ENCODE measurements at places on chromosomes 6 and 20.
A peak's percentile ranks its signal among the peaks of the same experiment; 100 is the strongest.

GRCh38 chr20:45341939-45342854 lies 6.0 kb downstream of the SDC4 start:
- DNase-seq, result no peak

DNA sequence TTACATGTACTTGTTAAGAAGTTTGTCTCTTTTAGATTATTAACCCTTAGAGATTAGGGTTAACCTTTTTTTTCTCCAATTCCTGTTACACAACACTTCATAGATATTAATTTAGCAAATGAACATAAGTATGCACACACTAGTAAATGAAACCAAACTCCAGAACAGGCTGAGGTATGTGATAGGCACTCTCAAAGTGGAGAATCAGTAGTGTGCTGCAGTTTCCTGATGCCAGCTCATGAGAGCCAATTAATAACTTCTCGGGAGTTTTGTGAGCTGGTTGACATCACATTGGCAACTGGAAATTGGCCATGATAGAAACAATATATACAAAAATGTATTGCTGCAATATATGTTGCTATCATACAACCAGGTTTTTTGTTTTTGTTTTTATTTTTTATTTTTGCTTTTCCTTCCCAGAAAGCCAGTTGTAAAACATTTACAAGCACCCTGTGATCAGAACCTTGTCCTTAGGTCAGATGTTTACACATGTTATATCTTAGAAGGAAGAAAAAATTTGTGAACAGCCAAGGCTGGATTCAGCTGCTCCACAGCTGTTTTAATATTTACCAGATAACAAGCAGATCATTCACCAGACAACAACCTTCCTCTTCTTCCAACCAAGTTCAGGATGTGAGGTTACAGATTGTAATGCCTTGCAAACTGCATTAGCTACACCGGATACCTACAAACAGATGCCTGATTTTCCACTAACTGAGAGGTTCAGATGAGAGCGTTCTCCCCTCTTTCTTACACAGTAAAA lies 42.4 kb upstream of the ECHDC1 start:
- no peak for DNase-seq

- DNase-seq, result no peak
These were observed 100.9 kb upstream of the TCF21 start for GRCh38 chr6:133787859-133788505.

DNA sequence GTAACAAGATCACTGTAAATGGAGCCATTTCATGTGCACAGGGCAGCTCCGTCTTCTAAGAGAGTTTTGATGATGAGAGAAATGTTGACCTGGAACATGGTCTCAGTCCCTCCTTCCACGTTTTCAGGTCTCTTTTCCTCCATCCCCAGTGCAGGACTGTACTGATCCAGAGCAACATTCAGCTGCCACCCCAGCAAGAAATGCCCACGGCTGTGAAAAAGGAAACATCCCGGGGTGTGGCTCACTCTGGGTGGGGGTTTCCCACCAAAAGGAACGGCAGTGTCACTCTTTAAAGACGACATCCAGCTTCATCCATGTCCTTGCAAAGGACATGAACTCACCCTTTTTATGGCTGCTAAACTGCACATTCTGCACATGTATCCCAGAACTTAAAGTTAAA lies 92.6 kb downstream of the ERMARD start:
- DNase-seq, result no peak

DNA sequence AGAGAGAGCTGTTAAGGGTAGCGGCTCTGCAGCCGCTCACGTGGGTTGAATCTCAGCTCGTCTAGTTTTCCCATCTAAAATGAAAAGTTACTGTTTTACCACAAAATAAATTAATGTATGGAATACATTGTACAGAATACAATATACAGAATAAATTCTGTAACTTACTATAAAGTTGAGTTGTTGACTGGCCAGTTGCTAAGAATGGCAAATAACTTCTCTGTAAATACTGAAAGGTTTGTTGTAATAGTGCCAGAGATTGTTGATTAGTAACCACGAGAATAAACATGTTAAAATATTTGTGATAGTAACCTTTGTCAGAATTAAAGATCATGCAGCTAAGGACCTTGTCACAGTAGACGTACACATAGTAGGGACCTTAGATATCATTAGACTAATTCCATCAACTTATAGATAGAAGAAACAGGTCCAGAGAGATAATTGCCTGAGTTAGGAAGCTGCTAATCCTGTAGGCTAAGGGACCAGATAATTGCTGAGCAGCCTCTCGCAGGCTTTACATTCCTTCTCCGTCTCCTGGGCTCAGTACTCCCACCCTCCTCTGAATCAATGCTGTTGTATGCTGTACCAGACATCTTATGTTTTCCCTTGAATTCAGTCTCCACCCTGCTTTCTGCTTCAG lies 544 bp upstream of the NRM start:
- DNase-seq, result no peak

DNA sequence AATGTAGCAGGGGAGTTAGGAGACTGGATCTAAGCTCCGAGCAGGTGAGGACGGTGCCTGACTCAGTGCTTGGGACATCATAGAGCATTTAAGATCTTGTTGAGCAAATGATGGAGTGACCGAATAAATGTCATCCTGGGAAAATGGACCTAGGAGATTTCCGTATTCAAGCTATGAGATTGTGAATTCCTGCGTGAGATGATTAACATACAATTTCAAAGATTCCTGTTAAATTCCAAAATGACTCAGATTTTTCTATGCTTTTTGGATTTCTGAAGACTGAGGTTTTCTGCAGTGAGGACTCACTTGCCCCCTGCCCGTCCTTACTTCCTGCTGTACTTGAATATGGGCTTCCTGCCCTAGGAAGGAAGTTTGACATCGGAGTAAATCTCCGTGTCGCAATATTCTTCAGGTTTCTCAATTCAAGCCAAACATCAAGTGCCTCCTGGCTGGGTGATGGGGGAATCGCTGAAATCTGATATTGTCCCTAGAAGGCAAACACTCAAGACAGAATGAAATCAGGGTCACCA lies 5.2 kb downstream of the SYTL3 start:
- no peak for DNase-seq

DNA sequence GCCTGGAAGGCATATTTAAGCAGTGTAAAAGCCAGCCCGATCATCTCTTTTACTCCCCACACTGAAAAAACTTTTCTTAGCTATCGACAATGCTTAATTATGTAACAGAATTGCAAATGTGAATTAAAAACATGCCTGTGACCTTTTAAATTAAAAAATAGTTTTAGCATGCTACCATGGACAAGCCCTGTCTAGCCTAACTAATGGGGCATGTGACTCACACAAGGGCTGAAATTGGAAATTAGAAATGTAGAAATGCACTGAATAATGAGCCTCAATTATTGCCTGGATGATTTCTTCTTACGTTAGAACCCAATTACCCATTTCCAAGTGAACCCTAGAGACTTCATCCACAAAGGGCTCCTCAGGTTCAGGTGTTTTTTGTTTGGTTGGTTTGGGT lies 82.7 kb downstream of the SIM1 start:
- DNase-seq, result no peak

DNA sequence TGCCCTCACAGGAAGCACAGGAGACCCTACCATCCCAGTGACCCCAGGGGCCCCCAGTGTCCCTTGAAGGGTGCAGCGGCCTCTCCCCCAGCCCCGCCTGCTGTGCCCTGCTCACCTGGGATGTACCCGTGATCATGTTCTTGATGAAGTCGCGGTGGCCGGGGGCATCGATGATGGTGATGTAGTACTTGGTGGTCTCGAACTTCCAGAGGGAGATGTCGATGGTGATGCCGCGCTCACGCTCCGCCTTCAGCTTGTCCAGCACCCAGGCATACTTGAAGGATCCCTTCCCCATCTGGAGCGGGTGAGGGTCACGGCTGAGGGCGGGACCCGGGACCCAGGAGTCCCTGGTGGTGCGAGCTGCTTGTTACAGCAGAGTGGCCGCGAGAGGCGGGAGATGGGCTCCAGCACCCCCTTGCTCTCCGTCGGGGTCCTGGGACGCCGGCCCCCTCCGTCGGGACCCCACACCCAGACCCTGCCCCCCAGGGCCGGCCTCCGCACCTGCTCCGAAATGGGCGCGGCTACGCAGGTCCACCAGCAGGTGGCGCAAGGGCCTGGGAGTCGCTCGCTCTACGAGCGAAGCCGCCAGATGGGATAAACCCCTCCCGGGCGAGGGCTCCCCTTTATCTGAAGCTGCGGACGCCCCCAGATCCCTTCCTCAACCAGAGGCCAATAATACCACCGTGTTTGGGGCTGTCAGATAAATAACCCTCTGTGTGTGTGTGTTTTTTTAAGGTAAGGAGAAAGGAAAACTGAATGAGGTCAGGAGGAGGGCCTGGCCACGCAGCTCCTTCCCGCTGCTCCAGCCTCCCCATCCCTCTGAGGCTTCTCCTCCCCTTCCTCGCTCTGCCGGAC lies 2.9 kb downstream of the EEF1A2 start:
- peak; percentile 64 for DNase-seq

DNA sequence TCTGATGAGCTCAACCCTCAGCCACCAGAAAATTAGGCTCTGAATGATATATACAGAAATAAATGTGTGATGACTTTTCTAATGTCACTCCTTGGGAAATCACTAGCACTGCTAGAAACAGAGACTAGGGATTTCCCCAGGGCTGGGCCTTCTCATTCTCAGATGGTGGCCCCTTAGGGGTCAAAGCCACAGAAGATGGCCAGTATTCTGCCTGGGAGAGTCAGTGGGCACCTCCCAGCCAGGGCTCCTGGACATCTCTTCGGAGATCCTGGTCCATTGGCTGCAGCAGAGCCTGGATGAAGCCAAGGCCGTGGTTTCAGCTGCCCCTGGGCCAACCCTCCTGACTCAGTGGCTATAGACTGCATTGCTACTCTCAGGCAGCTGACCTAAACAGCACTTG lies 276.9 kb upstream of the SUPT3H start:
- no peak for DNase-seq

- no peak for DNase-seq
These were observed 41.7 kb downstream of the TMEM242 start for GRCh38 chr6:157281570-157281969.

- DNase-seq, result no peak
These were observed 7.0 kb downstream of the HMGN3 start for GRCh38 chr6:79227445-79227844.

DNA sequence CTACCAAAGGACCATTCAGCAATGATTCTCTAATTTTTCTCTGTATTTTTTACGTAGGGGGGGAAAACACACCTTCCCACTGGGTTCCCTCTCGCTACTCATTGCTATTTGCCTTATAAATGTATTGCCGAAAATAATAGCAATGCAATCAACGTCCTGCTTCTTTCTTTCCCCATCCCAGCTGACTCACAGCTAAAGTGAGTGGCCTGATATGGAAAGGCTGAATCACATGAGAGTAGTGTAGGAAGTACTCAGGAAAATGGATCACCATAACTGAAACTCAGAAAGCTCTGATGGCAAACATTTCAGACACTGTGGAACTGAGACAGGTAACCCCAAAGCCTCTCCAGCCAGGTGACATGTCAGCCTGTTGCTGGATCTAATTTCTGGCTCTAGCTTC lies 49.3 kb upstream of the SRPK1 start:
- DNase-seq, result no peak

GRCh38 chr6:151493804-151494234 lies at the start of gene CCDC170:
Gene CCDC170 (plus strand): TSS chr6:151494017. CDS start chr6:151494129, 112 bp downstream.
- DNase-seq, result no peak

DNA sequence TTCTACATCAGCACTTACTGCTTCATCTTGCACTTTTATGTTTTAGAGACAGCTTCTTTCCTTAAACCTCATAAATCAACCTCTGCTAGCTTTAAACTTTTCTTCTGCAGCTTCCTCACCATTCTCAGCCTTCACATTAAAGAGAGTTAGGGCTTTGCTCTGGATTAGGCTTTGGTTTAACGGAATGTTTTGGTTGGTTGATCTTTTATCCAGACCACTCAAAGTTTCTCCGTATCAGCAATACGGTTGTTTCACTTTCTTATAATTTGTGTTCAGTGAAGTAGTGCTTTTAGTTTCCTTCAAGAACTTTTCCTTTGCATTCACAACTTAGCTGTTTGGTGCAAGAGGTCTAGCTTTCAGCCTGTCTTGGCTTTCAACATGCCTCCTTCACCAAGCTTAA lies 40.4 kb downstream of the DNAAF9 start:
- DNase-seq, result no peak

DNA sequence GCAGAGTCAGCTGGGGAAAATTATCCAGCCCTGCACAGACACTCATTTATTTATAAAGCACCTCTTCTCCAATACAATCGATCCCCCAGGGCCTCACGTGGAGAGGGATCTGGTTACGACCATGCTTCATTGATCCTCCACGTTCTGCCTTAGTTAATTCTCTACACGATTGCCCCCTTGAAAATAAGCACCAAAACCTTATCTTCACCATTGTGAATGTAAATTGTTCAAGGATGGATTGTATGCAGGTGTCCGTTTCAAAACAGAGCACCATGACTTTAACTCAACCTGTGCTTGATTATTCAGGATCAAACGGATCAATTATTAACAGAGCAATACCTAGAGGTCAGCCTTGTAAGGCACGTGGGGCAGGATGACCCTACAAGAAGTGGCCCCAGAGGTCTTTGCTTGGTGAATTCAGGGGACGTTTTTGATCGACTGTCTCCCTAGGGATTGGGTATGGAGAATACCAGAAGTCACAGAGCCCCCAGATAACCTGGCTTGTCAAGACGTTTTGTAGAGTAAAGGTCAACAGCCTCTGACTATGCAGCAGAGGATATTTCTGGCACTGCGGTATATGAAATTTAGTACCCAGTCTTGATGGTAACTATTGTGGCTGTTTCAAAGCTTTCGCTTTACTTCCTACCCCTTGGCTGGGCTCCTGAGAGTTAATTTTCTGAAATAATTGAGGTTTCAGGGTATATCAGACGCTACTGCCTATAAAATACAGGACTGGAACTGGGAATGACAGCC lies 112.1 kb downstream of the NFATC2 start:
- no peak for DNase-seq

DNA sequence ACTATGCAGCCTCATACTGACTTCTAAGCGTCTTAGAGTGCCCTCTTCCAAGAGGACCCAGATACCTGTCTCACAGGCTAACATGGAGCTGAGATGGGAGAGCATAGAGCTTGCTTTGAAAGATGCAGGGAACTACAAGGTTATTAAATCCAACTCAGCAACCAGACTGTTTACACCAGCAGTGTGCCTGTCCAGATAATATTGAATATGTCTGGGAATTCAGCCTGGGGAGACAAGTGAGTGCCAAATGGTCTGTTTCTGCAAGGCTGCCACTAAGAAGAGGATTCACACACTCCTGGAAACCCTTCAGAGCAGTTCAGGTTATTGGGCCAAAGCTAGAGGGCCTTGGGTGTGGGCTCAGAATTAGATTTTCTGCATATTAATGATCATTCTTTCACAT lies 547.8 kb downstream of the PTPRT start:
- no peak for DNase-seq

GRCh38 chr6:16352821-16353438 lies 114.5 kb downstream of the GMPR start:
- no peak for DNase-seq

- no peak for DNase-seq
These were observed 63.8 kb downstream of the HECA start for GRCh38 chr6:139198529-139199288.

GRCh38 chr6:43699564-43700186 lies 12.1 kb upstream of the MRPS18A start:
- no peak for DNase-seq

- DNase-seq, result no peak
These were observed 59.8 kb downstream of the CDH4 start for GRCh38 chr20:61311656-61312387.

Measured in CD4-positive, alpha-beta T cell (primary cell).